ACHN (cell line): ENCODE measurements at places on chromosomes 16 and 17.

DNA sequence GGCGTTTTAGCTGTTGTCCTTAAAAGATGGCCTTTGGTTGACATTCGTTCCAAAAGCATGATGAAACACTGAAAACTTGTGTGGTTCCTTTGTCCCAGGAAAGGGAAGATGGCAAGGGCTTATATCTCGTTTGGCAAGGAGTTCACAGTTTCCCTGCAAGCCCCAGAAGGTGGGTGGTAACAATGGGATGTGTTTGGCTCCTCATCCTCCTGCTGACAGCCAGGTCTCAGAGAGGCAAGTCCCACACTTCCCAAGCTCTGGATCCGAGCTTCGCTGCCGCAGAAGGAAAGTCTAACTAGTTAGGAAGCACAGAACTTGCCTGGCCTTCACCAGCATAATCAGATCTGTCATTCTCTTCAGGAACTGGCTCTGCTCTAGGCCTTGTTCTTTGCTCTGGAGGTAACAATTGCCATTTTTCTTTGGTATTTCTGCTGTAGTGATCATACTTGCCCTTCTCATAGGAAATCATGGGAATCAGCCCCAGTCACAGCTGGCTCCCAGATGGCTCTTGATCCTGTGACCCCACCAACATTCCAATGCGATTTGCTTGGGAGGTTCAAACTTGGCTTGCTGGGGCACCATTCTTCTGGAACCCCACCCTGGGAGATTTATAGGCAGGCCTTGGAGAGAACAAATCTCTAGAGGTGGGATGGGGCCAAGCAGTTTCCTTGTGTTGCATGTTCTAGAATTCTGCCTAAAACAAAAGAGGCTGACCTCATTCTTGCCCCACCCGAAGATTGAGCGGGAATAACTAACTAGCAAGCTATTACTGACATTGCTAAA, 17.9 kb downstream of the KPNA2 start:
- no peak for DNase-seq

GRCh38 chr16:25575363-25575762, 116.4 kb upstream of the HS3ST4 start:
- DNase-seq, result no peak

DNA sequence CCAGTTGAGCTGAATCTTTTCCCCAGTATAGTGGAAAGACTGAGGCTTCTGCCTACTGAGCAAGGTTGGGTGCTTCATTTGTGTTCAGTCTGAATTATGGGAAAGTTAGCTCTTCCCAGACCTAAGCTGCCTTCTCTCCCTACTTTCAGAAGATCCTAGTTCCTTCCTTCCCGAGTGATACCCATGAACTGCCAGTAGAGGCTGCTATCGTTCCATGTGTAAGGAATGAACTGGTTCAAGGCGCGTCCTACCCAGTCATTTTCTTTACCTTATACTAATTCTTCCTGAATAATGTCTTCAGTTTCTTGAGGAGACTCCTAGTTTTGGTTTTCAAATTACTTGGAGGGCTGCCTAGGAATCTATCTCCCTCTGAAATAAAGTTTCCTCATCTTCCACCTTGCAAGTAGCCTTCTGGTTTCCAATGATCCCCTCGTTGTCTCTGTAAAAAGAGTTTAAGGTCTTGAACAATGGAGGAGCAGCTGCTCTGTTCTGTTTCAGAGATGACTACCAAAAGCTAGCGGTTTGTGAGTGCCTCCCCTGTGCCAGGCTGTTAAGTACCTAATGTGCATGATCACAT, 934 bp upstream of the AOC2 start:
- peak; percentile 76 for DNase-seq

- peak; percentile 32 for DNase-seq
These were observed 2.3 kb downstream of the SLC5A11 start for GRCh38 chr16:24848065-24848464.

DNA sequence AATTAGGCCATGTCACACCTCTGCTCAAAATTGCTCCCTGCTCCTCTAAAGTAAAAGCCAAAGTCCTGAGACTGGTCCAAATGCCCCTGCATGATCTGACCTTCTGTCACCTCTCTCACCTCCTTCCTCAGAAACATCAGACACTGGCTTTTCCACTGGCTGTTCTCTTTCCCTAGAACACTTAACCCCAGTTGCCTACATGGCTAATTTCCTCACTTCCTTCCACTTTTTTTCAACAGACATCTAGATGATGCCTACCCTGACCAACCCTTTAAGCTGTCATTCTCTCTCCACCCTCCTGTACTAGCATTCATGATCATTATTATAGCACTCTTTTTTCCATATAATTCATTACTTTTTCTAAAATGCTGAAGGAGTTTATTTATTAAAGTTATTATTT, 31.0 kb downstream of the CCT6B start:
- no peak for DNase-seq

DNA sequence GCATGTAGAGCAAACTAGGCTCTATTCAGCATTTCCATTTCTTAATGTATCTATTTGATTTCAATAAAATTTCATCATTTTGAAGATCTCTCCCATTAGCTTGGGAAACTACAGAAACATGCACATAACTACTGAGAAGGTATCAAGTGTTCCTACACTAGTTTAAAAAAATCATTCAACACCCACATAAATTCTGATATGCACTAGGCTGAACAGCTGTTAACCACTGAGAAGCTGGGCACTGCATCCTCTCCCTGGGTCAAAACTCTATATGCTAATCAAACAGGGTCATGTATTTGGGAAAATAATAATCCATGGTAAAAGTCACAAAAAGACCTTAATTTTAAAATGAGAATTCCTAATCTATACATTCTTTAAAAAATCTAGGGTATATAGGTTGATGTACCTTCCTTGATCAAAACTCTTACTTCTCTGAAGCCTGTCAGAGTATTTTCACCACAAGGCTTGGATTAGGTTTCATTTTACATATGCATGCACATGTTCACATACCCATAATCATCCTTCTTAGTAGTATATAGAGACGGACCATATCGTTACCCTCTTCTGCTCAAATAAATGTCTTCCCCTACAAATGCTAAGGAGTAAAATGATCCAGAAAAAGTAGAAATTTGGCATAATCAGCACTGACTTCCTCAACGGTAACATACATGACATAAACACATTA, 57.2 kb downstream of the KANSL1 start:
- no peak for DNase-seq

DNA sequence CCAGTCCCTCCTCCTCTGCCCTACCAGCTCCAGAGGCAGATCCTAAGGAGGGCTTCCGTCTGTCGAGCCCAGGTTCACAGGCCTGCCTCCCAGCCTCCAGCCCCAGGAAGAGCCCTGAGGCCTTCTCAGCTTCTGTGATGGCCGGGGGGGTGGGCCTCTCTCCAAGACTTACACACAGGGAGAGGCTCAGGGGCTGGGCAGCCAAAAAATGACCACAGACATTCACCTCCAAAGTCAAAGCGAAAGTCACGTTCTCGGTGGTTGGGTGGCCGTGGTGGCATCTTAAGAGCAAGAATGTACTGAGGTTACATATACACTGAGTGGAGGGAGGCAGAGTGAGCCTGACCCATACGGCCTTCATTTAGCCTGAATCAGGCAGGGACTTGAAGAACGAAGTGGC, 119.1 kb downstream of the CCDC182 start:
- DNase-seq, result no peak

DNA sequence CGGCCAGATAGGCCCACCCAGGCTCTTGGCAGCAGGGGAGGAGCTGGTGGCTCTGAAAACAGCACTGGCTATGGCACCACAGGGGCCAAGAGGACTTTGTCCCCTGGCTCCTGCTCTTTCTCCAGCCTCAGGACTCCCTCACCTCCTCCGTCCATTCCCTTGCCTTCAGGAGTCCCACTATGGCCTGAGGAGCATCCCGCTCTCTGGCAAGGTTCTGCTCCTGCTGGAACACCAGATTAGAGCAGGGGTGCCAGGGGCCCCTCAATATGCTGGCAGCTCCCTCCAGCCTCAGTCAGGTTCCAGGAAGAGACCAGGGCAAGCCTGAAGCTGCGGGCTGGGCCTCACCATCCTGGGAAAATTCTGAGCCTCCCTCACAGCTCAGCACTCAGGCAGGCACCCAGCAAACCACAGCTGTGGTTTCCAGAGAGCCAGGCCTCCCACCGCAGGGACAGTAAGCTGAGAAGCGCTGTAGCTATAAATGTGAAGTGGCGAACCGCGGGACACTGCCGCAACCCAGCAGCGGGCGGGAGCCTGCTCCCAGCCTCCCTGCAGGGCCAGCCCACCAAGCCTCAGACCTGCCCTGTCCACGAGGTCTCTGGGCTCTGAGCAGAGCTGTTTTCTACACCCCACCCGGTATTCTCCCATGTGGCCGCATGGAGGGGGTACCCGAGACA, 25.7 kb downstream of the C17orf100 start:
- DNase-seq, result no peak

DNA sequence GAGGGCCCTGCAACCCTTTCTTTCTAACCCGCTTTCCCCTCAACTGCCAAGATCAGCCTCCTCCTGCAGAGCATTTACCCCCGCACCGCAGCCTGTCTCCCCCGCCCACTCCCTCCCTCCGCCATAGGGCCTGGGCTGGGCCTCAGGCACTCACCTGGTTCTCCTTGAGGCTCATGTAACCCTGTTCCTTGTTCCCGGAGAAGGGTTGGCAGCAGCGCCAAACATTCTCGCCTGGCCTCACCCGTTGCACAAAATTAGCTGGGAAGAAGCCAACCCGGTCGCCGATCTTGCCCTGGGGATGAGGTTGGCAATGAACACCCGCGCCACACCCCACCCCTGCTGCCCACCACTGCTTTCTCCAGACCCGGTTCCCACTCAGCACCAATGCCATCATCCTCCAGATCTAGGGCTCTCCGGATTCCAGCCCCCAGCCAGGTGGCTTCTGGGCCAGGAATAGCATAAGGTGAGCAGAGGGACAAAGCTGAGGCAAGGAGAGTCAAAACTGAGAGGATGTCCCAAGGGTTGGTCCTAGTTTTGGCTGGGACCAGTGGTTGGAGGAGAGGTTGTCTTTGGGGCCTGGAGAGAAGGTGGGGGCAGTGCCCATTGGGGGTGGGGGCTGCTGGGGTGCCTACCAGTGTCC, 12.8 kb downstream of the STAC2 start:
- DNase-seq, result no peak

GRCh38 chr16:71364133-71364681, 5.7 kb downstream of the CALB2 start:
- DNase-seq, result no peak
